ENCODE measurements at places on chromosomes 12 and 14.

DNA sequence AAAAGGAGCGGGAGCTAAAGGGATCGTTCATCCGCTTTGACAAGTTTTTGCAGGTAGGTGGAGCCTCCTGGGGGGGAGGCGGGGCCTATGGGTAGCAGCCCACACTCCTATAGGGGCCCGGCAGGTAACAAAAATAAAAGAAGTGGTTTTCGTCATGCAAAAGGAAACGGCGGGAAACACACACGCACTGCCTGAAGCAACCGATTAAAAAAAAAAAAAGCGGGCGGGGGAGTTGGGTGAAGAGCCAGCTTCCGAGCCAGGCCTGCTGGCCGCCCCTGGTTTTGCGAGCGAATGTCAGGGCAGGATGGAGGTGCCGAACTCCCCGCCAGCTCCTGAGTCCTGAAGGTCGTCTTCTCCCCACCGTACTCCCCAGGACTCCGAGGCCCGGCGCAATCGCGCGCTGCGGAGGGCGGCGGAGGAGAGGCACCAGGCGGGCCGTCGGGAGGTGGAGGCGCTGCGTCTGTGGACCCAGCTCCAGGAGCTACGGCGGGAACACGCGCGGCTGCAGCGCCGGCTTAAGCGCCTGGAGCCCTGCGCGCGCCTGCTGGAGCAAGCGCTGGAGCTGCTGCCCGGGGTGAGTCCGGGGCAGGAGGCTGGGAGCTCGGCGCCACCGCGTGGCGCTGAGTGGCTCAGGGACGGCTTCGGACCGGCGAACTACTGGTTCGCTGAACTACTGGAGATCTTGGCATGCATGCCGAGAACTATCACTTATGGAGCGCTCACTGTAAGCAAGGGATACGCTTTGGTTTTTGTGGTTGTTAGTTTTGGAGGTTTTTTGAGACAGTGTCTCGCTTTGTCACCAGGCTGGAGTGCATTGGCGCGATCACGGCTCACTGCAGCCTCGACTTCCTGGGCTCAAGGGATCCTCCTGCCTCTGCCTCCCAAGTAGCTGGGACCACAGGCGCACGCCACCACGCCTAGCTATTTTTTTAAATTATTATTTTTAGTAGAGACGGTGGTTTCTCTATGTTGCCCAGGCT is 3.6 kb downstream of the CFAP73 start:
- DNase-seq, result peak; percentile 73

DNA sequence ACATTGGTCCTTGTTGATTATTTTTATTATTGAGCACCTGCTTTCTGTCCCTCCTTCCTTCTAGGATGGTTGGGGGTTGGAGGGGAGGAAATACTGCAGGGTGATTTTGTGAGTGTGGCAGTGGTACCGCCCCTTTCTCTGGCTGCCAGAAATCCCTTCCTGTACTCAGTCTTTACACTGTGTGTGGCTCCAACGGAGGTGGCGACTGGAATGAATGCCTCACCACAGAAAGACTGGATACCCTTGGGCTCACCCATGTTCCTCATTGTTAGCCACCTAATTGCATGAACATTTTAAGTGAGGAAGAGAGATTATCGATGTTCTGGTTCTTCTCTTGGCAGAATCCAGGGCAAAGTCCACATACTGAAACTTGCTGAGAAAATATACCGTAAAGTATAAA is 272.0 kb upstream of the E2F7 start:
- peak; percentile 42 for DNase-seq

GRCh38 chr12:1839956-1840951 is 19.9 kb downstream of the LRTM2 start:
- no peak for DNase-seq

DNA sequence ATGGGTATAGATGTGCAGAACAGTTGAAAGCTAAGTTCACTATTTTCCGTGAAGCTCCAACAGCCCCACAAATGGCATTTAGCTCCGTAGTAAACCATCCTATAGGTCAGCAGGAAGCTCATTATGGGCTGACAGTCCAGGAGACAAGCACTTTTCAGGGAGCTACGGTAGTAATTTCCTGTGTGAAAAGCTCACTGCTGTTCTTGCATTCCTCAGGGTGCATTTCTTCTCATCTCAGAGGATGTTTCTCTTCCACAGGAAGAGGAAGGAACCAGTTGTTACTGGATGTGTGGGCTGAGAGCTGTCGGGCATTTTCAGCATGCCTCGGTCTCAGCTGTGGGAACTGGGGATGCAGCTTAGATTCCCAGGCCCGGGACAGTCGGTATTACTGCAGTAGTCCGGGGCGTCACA is 72.8 kb downstream of the GALNT4 start:
- DNase-seq, result peak; percentile 69

DNA sequence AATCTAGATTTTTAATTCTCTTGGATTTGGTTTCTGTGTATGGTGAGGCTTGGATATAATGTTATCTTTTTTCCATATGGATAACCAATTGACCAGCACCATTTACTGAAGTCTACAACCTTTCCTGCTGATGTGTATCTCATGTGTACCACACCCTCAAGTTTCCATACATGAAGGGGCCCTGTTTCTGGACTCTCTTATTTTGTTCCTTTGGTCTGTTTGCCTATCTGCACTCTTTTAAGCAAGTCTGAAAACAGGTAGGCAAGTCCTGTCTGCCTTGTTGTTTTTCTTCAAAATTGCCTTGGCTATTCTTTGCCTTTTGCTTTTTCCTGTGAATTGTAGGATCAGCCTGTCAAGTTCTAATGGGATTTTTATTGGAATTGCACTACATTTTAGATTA is 44.6 kb downstream of the MAX start:
- no peak for DNase-seq

DNA sequence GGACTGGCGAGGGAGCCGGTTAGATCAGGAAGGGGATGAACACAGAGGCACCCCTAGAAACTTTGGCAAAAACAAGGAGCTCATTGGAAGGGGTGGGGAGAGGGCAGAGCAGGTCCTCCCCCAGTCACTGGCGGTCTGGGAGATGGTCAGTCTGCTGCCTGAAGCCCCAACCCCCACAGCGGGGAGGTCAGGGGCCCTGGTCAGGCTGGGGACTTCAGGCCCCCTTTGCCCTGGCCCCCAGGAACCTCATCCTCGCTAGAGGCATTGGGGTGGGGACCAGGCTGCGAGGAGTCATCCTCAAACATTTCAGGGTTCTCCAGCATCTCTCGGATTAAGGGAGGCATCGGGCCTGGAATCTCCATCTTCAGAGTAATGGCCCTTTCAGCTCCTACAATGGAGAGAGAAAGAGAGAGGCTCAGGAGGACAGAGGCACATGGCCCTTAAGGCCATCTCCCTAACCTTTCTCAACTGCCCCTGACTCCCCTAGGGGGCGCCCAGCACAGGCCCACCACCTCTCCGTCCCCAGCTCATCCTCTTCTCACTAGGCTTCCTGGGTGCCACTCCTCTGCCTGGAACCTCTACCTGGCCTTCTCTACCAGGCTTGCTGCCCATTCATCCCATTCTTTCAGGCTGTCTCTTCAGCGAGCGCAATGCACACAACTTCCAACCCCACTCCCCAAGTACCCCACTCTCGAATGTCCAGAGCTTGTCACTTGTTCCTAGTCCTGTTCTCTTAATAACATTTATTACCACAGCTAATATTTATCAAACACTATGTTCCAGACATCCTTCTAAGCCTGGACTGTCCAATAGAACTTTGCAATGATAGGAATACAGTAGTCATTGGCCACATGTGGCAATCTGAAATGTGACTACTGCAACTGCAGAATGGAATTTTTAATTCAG is 4.7 kb upstream of the ITGB7 start:
- no peak for DNase-seq

DNA sequence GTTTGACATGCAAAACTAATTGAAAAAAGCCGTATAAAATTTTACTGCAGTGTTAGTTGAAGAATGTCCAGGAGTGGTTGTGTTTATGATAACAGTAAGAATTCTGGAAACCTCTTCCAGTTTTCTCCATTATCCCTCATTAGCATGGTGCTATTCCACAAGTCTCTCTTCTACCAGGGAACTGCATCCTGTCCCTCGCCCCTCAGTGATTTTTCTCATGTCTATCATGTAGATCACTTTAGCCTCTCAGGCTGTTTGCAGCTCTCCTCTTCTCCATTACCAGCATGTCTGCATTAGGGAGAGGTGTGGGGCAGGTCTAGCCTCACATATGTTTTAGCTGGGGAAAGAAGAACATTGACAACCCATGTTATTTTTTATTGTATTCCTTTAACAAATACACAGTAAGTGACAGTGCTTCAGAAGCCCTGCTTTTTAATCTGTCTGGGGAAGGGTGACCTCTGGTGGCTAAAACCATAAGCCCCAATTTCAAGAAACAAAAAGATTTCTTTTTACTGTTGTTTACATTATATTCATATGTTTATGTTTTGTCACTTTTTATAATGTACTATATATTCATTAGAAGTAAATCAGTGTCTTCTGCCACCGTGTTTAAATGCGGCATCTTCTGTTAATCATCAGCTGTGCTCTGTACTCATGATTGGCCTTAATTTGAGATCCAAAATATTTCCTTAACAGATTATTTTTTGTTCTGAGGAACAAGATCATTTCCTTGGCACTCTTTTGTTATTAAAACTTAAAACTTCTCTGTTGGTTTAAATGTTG is 70.7 kb downstream of the RASSF8 start:
- DNase-seq, result peak; percentile 80

DNA sequence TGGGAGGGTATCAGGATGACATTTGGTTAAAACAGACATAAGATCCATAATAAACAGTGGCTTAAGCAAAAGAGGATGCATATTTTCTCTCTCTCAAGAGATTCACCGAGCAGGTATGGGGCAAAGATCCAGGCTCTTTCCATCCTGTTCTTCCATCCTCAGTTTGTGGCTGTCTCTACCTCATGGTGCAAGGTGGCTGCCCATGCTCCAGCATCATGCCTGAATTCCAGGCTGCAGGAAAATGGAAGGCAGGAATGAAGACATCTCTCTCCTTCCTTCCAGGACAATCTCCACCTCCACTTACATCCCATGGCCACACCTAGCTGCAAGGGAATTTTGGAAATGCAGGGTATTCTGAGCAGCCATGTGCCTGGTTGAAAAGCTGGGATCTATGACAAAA is 136.0 kb downstream of the GLT1D1 start:
- no peak for DNase-seq

DNA sequence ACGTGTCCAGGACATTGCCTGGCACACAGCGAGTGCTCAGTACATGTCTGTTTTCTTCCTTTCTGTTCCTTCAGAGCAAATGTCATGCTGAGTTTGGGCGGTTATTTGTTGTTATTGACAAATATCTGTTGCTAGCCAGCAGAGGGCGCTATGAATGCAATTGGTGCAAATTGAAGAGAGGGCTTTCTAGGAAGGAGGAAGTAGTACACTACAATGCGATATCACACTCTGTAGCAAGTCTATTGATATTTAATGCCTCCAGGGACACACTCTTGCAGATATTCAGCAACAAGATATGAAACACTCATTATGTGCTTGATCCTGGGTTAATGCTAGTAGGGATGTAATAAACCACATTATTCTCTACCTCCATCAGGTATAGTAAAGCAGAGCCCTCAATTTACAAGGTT is 267.3 kb upstream of the SRRM4 start:
- DNase-seq, result no peak

GRCh38 chr12:58907391-58907790 is 12.9 kb downstream of the LRIG3 start:
- DNase-seq, result peak; percentile 87

GRCh38 chr12:58372298-58372697 is 430.9 kb downstream of the ATP23 start:
- DNase-seq, result no peak

DNA sequence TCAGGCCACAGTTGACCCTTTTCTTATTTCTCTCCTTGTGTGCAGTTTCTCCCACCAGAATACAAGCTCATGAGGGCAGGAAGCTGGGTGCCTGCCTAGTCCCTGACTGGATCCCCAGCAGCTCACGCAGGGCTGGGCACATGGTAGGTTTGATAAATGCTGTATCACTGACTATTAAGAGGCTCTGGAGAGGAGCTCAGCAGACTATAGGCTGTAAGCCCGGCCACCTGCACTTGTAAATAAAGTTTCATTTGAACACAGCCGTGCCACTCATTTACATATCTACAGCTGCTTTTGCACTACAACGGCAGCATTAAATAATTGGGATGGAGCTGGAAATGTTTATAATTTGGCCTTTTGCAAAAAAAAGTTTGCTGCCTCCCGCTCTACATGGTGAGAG is 32.0 kb downstream of the CHGA start:
- DNase-seq, result no peak

GRCh38 chr12:113222730-113223531 is 1.7 kb downstream of the TPCN1 start:
- DNase-seq, result peak; percentile 85

DNA sequence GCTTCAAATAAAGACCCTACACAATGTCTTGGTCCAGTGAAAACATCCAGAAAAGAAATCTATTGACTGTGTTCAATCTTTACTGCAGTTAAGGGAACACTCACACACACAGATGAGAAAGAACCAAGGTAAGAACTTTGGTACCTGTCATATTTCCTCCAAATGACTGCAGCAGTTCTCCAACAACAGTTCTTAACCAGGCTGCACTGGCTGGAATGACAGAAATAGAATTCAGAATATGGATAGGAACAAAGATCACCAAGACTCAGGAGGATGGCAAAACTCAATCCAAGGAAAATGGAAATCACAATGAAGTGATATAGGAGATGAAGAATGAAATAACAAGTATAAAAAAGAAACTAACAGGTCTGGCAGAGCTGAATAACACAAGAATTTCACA is 36.6 kb downstream of the ADAM20 start:
- DNase-seq, result no peak

- no peak for DNase-seq
Measured at GRCh38 chr14:106302661-106303060, 776.3 kb downstream of the TMEM121 start.

- no peak for DNase-seq
Measured at GRCh38 chr12:110256780-110257431, 24.1 kb upstream of the ATP2A2 start.

GRCh38 chr14:74552623-74553022 is 59.1 kb downstream of the ISCA2 start:
- peak; percentile 71 for DNase-seq

GRCh38 chr12:47812797-47813510 is 6.7 kb downstream of the HDAC7 start:
- peak; percentile 92 for DNase-seq

DNA sequence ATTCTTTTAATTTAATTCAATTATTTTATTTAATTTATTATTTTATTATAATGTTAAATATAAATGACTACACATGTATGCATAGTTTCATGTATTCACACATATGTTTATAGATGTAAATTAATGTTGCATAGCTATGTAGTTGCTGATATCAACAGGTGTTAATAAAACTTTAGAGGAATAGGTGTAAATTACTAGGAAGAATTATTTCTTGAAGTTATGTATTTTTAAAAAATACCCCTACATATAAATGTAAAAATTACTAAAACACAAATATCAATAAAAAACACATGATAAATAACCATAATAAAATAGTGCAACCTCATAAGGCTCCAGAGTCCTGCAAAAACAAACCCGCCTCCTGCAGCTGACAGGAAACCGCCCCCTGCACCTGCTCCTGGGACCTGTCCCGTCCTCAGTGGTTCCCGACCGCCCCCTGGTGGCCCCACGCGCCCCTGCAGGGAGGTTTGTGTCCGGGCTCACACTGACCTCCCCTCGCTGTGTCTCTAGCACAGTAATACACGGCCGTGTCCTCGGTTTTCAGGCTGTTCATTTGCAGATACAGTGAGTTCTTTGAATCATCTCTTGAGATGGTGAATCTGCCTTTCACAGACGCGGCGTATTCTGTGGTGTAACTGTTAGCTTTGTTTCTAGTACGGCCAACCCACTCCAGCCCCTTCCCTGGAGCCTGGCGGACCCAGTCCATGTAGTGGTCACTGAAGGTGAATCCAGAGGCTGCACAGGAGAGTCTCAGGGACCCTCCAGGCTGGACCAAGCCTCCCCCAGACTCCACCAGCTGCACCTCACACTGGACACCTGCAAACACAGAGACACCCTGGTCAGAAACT is 1264.0 kb downstream of the TMEM121 start:
- DNase-seq, result no peak

All from fibroblast of lung (primary cell).